Epithelial cell of prostate (primary cell): ENCODE measurements at places on chromosomes 12 and 14.

DNA sequence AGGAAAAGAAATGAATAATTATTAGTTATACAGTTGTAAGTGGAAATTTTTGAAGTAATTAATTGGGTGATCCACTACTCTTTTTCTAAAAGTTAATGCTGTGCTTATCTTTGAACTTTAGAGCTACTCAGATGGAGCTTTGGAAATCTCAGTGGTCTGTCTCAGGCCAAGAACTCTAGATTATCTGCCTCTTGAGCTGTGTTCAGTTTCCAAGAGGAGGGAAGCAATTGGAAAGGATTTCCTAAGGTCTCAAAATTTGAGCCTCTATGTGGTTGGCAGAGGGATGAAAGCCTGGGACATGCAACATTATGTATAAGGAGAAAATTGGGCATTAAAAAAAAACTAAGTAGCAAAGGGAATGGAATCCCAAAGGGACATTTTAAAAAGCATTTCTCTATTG, 334.0 kb upstream of the PRICKLE1 start:
- DNase-seq = no peak

- peak; percentile 65 for DNase-seq
These were observed 53.9 kb downstream of the ZC3H14 start for GRCh38 chr14:88616697-88617096.

GRCh38 chr14:91410771-91411536, 6.7 kb downstream of the CCDC88C start:
- no peak for DNase-seq

- no peak for DNase-seq
These were observed 154.4 kb upstream of the PDE3A start for GRCh38 chr12:20213723-20214625.

- no peak for DNase-seq
These were observed 257.9 kb downstream of the SSPN start for GRCh38 chr12:26453246-26453645.

- no peak for DNase-seq
These were observed 38.2 kb downstream of the ZFYVE21 start for GRCh38 chr14:103753774-103754173.
